ENCODE measurements at places on chromosomes 4 and X.

DNA sequence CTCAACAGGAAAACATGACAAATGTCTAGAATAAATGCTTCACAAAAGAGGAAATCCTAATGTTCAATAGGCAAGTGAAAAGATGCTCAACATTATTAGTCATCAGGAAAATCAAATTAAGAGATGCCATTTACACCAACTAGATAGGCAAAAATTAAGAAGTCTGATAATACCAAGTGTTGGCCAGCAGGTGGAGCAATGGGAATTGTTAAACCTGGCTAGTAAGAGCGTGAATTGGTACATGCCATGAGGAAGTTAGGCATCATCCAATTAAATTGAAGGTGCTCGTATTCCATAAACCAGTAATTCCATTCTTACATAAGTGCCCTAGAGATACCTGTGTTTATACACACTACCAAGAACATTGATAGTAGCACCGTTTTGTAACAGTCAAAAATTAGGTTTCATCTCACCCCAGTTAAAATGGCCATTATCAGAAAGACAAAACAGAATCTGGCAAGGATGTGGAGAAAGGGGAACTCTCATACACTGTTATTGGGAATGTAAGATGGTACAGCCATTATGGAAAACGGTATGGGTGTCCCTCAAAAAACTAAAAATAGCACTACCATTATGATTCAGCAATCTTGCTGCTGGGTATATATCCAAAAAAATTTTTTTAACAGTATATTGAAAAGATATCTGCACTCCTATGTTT, 14.0 kb upstream of the ZCCHC18 start:
- peak; percentile 74 for DNase-seq

DNA sequence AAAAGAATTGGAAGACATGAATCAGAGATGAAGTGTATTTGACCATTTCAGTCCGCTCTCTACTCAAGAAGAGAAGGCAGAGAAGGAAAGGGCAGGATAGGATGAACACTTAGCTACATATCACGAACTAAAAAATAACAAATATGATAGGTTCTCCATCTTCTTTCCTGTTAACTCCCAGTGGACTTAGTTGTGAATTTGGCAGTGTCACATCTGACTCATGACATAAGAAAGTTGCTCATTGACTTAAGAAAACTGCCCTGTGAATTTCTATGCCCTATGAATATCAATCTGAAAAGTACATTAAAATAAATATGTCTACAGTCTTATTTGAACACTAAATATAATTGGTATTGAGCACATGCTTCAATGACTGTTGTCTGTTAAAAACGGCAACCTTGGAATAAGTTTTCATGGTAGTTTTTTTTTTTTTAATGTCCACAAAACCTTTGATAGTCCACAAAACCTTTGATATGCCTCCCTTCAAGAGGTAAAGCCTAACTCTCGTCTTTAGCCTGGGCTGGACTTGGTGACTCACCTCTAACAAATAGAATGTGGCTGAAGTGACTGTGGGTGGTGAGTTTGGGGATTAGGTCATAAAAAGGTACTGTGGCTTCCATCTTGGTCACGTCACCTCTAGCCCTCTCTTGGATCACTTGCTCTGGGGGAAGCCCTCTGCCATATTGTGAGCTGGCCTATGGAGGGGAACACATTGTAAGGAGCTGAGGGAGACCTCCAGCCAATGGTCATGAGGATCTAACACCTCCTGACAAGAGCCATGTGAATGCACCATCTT, 184.7 kb upstream of the S100G start:
- no peak for DNase-seq

DNA sequence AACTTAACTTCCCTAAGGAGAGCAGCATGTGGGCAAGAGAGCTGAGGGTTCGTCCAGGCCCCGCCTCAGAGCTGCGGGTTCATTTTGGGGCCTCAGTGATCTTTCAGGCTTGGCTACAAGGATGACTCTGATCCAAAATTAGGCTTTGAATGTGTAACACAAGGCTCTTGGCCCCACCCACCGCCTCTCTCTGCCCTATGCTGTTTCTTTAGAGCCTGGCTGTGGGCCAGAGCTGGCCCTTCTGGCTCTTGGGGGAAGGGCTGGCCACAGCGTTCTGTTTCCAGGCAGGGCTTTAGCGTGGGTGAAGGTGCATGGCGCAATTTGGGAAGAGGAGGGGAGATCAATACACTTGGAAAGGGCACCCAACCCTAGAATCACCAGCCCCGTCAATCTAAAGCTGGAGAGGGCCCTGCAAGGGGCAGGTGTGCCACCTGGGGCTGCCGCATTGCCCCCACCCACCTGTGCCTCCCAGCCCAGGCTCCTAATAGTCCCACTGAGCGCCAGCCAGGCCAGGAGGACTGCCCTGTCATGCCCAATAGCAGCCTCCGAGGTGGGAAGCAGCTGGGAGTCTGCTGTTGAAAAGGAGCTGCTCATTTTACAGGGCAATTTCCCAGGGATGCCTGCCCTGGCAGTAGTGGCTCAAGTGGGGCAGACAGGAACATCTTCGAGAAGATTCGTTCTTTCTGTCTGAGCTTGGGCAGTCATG, 84.5 kb upstream of the MAML3 start:
- no peak for DNase-seq

- DNase-seq = no peak
Measured at GRCh38 chr4:105526656-105527055, 25.8 kb upstream of the ARHGEF38 start.

DNA sequence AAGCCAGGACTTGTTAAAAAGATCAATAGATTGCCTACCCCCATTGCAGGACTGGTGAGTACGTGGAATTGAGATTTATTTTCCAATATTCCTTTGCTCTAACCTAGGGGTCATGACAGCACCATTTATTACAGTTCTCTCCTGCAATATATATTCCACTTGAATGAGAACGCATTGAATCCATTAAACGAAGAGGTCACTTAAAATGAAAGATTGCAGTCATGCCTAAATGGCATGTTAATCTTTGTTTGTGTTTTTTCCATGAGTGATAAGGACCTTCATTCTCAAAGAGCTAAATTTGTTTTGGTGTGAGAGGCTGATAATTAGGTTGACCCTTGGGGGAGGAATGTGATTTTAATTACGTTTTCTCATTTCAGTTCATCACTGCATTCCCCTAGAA, 13.5 kb upstream of the LIMCH1 start:
- no peak for DNase-seq

DNA sequence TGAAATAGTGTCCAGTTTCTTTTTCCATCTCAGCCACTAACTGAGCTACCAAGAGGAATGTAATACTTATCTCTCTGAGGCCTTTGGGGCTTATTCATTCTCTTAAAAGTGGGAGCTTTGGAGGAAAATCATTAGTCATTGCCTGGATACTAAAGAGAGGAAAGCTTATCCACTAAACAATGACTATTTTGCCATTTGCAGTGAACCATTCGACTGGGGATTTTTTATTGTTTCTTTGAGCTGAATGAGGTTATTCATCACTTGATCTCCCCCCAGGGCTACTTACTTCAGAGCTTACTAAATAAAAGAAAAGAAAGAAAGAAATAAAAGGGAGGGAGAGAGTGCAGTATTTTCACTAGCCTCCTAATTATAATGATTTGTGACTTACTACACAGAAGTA, 1329.5 kb upstream of the TENM3 start:
- no peak for DNase-seq

DNA sequence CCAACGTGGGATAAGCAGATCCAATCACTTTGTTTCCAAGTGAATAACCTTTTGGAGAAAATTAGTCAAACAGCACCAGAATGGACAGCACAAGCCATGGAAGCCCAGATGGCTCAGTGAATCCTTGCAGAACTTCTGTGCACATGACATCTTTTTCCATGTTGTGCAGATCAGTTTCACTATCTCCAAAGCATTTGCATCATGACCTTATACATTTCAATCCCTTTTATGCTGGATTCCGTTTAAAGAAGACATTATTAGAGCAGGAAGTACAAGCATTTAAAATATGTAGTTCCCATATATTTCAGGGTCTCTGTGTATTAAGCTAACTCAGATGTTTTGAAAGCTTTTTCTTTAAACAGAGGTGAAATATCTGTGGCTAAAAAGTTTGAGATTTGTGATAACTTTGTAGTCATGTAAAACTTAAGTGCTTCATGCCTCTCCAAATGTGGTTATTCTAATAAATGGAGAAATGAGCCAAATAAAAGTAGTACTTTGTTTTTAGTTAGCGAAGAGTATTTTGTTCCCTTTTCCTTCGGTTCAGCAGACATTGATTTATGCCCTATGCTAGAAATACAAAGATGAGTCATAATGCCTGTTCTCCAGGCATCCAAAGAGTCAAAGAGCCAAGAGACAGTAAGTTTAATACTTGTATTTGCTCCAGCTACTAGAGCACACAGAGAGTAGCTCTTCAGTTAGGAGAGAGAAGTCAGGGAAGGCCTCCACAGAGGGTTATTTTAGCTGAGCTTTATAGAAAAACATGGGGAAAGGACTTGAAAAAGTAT, 39.0 kb downstream of the PLAC8 start:
- DNase-seq = no peak

DNA sequence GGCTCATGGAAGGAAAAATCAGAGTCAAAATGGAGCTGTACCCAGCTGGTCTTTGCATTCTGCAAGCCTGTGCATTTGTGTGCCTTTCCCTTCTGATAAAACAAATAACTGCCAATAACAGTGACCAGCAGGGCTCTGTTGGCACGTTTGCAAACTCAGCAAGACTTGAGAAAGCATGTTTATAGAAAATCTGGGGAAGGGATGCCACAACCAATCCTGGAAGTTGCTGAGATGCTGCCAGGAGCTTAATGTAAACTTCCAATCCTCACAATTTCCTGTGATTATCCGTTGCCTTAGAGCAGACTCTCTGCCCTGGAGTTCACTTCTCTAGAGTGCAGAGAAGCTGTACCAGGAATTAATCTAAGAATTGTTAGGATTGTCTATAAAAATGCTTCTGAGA, 6.9 kb upstream of the ANXA3 start:
- DNase-seq = no peak

DNA sequence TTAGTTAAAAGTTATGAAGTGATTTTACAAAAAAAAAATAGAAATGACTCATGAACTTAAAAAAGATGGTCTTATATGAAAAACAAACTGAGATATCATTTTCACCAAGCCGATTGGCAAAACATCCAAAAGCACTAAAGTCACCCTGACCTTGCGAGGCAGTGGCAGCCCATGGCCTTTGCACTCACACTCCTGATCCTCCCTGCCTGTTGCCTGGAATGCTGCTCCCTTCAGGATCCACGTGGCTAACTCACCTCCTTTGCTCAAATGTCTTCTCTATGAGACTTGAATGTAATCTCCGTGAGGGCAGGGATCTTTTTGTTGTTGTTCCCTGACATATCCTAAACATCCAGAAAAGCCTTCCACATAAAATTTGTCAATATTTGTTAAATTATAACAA, 106.4 kb downstream of the RAPGEF2 start:
- DNase-seq = no peak

- no peak for DNase-seq
Measured at GRCh38 chr4:153785910-153786721, 2.8 kb downstream of the SFRP2 start.

GRCh38 chr4:76160355-76160754, 12.2 kb upstream of the NUP54 start:
- no peak for DNase-seq

GRCh38 chr4:84177831-84178542, 321.1 kb downstream of the NKX6-1 start:
- no peak for DNase-seq

DNA sequence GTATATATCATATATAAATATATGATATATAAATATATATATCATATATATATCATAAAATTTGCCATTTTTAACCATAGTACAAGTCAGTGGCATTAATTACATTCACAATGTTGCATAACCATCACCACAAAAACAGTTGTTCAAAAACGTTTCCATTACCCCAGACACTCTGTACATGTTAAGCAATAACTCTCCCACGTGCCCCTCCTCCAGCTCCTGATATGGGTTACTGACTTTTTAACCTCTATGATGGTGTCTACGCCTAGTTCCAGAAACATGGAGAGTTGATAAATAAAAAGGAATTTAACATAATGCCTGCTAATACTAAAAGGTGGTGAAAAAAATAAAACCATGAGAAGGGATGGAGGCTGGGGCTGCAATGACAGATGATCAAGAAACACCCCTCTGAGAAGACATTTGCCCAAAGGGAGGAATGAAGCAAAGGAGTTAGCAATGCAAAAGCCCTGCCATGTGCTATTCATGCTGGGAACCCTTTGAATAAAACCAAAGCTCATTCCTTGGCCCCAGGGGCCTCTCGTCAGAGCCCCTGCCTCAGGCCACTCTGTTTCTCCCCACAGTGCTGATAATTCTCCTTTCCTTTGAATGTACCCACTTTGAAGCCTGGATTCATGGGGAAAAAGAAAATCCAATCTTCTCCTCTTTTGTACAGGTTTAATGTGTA, 144.3 kb downstream of the NWD2 start:
- DNase-seq = no peak

GRCh38 chr4:181693517-181693916, 549.7 kb upstream of the TENM3 start:
- DNase-seq = no peak

- DNase-seq = no peak
Measured at GRCh38 chrX:80266979-80267378, 153.3 kb upstream of the TENT5D start.

GRCh38 chr4:73247100-73247499, 11.5 kb downstream of the ANKRD17 start:
- DNase-seq = no peak

DNA sequence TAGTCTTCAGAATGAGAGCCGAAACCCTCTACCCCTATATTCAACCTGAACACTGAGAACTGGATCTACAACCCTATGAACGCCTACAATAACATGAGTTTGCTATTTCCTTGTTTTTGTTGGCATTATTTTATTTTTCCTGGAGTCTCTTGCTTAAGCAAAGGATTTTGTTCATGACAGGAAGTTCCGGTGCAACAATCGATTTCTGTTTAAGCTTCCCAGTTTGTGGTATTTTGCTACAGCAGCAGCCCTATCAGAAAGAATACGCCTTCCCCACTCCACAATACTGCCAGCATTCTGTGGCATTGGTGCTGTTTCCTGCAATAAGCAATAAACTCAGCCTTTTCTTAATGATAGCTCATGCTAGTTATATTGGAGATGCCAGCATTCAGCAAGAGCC, 60.9 kb downstream of the NPY5R start:
- DNase-seq = no peak

- no peak for DNase-seq
Measured at GRCh38 chr4:850323-850945, 24.5 kb upstream of the CPLX1 start.

- no peak for DNase-seq
Measured at GRCh38 chr4:73220815-73221214, 37.8 kb downstream of the ANKRD17 start.

- DNase-seq = no peak
Measured at GRCh38 chr4:184596044-184596616, 53.1 kb downstream of the CASP3 start.

GRCh38 chrX:48025561-48025960, 18.8 kb downstream of the SPACA5 start:
- DNase-seq = peak; percentile 46

GRCh38 chr4:152281822-152282221, 254.1 kb downstream of the FBXW7 start:
- no peak for DNase-seq

- DNase-seq = no peak
Measured at GRCh38 chrX:121642415-121642814, 595.0 kb downstream of the GLUD2 start.

Measured in CD4-positive, alpha-beta T cell treated with Interferon alpha-2 for 1 hour (primary cell).